ENCODE measurements at places on chromosomes 12 and 14.

DNA sequence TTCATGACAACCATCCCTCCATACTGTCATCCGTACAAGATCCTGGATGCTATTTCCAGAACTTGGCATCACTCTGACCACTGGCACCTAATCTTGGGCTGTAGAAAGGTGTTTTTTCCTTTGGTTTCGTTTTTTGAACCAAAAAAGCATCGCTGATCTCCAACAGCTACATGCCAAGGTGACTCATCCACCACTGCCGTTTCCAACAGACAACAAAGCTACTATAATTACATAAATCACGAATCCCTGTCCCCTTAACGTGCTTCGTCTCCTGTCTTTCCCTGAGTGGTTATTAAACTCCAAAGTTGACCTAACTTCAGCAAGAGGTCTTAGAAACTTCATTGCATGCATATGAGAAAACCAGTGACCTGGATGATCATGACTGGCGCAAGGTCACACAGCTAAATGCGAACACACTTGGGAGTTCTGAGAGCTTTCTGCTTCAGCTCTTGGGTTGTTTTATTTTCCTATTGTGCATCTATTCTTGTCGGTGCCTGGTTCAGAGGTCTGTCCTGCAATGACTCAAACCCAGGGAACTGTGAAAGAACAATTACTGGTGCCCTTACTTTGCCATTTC is 99.9 kb downstream of the PPM1H start:
- DNase-seq = no peak

- DNase-seq = no peak
Measured at GRCh38 chr12:127809275-127809674, 457.7 kb upstream of the TMEM132C start.

GRCh38 chr12:12531194-12531593 is 31.5 kb downstream of the DUSP16 start:
- no peak for DNase-seq

- no peak for DNase-seq
Measured at GRCh38 chr14:83863042-83863774, 1666.7 kb upstream of the FLRT2 start.

DNA sequence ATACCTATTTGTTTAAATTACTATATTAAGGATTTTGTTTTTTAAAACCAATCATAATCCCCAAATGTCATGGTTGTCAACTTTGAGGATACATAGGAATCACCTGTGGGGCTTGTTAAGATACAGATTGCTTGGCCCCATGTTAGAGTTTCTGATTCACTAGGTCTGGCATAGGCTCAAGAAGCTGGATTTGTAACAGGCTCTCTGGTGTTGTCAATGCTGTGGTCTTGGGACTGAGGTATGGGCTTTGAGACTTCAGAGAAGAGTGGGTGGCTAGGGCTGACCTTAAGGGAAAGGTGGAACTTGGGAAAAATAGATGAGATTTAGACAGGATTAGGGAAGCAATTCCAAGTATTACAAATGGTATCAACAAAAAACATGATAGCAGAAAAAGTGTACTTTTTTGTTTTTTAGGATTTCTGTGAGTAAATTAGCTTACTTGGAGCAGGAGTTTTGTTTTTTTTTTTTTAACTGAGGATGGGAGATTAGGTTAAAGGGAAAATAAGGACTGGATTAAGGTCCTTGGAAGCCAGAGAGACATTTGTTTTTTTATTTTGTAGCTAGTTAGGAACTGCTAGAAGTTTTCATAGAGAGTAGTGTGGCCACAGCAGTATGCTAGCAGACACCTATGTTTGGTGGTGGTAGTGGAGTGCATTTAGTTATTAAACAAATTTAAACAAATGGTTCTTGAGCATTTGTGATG is 88.6 kb downstream of the RAD51B start:
- no peak for DNase-seq

DNA sequence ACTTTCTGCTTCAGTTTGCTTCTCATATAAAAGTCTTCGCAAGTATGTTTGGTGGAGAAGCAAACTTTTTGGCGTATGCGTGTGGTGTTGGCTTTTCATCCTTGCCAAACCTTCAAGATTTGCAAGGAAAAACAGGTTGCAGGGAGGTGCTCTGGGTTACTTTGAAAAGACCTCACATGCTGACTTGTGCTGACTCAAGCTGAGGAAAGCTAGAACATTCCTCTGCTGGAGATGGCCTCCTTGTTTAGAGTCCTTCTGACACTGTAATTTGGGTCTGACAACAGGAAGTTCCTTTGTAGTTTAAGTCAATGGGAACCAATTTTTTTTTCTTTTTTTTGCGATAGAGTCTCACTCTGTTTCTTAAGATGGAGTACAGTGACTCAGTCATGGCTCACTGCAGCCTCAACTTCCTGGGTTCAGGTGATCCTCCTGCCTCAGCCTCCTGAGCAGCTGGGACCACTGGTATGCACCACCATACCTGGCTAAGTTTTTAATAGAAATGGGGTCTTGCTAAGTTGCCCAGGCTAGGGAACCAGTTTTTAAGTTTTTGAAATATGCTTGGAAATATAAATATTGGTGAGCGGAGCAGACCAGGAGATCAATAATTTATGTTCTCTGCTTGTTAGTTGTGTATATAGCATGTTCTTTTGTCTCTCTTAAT is 2.6 kb upstream of the ACACB start:
- no peak for DNase-seq

All from stimulated activated CD8-positive, alpha-beta memory T cell treated with anti-CD3 and anti-CD28 coated beads, Interleukin-15, amount 100 ng/mL, for 1 hour (primary cell).